ENCODE measurements at places on chromosomes 5 and 9. TPM values are rescaled to one million over a fixed set of nuclear protein-coding genes. Genes with fewer than 3 reads are reported as not detected.

Gene FCN2
- total RNA-seq, result not detected

Gene GRIA1
- total RNA-seq, result 171 TPM

Gene TAF11L10
- not detected for total RNA-seq

Gene CDH10
- total RNA-seq, result 23.2 TPM

Gene ANKRD20A1
- 7.3 TPM for total RNA-seq

Gene EHMT1
- total RNA-seq, result 70.7 TPM

Gene PPWD1
- total RNA-seq, result 66.9 TPM

Gene GPR150
- not detected for total RNA-seq

Gene GARNL3
- total RNA-seq, result 87.7 TPM

Gene FOXD4L6
- 0.36 TPM for total RNA-seq

Gene ELAVL2
- 238 TPM for total RNA-seq

Gene ENC1
- 410 TPM for total RNA-seq

Gene MEGF10
- 72.2 TPM for total RNA-seq

Gene SNCAIP
- 70.7 TPM for total RNA-seq

Gene ZFP62
- 42.8 TPM for total RNA-seq

Gene PLAC8L1
- total RNA-seq, result not detected

Gene TLE1
- 65.5 TPM for total RNA-seq

Gene SLC25A2
- total RNA-seq, result 0.36 TPM

Gene CA9
- total RNA-seq, result not detected

Gene POLR3G
- 6.0 TPM for total RNA-seq

Gene PCDHGA9
- total RNA-seq, result 24.6 TPM

Gene HRCT1
- not detected for total RNA-seq

Gene RPP25L
- 5.7 TPM for total RNA-seq

Gene PCDHA10
- total RNA-seq, result 20.4 TPM

Gene CDKN2A
- total RNA-seq, result not detected

Gene ANKRD34B
- total RNA-seq, result 0.27 TPM

Gene HK3
- total RNA-seq, result 0.82 TPM

Gene NUDT12
- total RNA-seq, result 20.2 TPM

Gene DHFR
- total RNA-seq, result 35.6 TPM

Gene PDLIM4
- 4.5 TPM for total RNA-seq

Gene ZNF782
- 29.0 TPM for total RNA-seq

Gene STING1
- 6.3 TPM for total RNA-seq

Gene GALT
- total RNA-seq, result 59.7 TPM

Gene HTR4
- total RNA-seq, result 0.54 TPM

Gene GPX8
- total RNA-seq, result 7.9 TPM

Gene SAXO1
- total RNA-seq, result under 0.01 TPM

Gene PCA3
- total RNA-seq, result 1.2 TPM

Gene GABRA1
- total RNA-seq, result 34.5 TPM

Gene ADRB2
- total RNA-seq, result 1.1 TPM
